ENCODE measurements at places on chromosomes 11 and 22.

DNA sequence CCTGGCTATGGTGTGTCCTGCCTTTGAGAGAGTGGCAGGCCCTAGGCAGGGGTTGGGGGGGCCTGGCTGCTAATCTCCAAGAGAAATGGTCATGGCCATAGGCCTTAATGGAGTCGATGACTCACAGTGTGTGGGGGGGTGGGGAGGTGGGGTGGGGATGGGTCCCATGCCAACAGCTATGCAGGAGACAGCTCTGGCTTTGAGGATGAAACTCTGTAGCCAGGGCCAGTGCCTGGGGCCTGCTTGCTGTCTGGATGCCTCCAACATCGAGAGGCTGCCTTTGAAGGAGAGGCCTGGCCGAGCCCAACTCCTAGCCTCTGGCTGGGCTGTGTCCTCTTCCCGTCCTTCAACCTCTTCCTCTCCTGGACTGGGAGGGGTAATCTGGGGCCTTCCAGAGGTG, 23.9 kb upstream of the TSPAN18 start:
- no peak for DNase-seq

GRCh38 chr11:3747704-3748103, 49.6 kb downstream of the NUP98 start:
- DNase-seq, result no peak

DNA sequence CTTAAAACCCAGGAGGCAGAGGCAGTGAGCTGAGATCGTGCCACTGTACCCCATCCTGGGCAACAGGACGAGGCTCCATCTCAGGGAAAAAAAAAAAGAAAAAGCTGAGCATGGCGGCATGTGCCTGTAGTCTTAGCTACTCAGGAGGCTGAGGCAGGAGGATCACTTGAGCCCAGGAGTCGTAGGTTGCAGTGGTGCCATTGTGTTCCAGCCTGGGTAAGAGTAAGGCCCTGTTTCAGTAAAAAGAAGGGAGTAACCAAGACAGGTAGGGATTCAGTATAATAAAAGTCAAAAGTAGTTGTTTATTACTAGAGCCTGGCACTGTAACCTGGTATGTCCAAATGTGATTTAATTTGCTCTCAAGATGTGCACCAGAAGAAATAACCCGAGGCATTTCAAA, 8.1 kb upstream of the RAB30 start:
- DNase-seq, result no peak

GRCh38 chr11:8788616-8789015, 106.0 kb downstream of the RPL27A start:
- DNase-seq, result no peak

GRCh38 chr11:32511926-32512325, 71.7 kb upstream of the EIF3M start:
- DNase-seq, result no peak

DNA sequence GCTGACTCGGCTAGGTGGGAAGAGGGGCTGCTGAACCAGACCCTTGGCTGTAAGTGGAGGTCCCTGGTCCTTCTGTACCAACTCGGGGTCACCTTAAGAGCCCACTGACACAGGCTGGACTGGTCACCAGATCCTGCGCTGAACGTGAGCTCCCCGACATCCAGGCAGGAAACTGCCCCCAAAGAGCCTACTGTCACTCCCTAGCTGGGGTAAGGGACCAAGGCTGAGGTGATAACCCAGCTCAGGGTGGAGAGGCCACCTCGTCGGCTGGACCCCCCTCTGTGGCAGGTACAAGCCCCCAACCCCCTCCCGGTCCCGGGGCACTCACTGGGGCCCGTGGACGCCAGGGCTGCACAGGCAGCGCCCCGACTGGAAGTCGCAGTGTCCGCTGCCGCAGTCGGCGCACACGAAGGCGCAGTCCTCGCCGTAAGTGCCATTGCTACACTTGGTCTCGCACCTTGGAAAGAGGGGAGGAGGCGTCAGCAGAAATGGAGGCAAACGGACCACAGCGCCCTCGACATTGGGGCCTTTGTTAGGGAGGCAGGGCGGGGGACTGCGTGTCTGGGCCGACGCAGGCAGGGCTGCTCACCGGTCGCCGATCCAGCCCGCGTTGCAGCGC, 7.4 kb downstream of the SCARF2 start:
- DNase-seq, result no peak

DNA sequence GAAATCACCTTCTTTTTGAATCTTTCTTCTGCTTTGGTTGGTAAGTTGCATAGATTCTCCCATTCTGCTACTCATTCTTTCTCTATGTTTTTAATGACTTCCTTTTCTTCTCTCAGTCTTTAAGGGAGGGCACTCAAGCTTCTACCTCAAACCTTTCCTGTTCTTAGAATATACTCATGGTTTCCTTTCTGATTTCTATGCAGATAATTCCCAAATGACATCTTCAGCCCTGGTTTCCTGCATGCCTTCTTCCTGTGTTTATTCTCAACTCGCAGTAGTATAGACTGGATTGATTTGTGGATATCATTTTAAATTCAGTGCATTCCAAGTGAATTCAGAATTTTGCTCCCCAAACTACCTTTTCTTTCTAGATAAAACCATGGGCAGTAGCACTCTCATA, 803.6 kb downstream of the METTL15 start:
- no peak for DNase-seq

DNA sequence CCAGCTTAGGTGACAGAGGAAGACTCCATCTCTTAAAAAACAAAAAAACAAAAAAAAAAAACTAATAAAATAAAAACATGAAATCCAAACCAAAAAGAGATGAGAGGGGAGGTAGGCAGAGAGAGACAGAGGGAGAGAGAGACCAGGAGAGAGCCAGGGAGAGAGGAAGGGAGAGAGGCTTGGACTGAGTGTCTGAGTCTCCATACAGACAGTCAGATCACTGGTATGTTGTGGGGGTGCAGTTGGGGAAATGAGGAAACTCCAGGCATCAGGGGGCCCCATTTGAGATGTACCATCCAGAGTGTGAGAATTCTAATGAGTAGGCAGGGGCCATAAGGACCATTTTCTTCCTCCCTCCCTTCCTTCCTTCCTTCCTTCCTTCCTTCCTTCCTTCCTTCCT, 53.1 kb upstream of the SEPTIN5 start:
- DNase-seq, result no peak

- DNase-seq, result no peak
Observed at GRCh38 chr22:35657571-35658312, 9.5 kb downstream of the APOL6 start.

GRCh38 chr11:66494935-66495334, 14.7 kb downstream of the DPP3 start:
- no peak for DNase-seq
